ENCODE measurements at places on chromosomes 2 and 18.

DNA sequence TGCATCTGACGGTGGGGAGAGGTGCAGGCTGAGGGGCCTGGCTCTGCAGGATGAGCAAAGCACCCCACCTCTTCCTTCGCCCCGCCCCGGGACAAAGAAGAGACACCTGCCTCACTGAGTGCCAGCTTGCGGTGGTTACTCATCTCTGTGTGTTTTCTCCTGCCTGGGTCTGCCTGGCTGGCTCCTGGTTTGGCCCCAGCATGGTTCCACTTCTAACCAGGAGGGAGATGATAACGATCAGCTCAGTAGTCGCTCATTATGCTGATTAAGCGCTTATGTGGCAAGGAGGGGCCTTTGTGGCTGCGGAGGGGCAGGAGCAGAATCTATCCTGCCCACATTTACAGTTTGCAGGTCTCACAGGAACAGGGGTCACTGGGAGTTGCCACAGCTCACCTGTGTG is 68.7 kb upstream of the EDAR start:
- no peak for DNase-seq

DNA sequence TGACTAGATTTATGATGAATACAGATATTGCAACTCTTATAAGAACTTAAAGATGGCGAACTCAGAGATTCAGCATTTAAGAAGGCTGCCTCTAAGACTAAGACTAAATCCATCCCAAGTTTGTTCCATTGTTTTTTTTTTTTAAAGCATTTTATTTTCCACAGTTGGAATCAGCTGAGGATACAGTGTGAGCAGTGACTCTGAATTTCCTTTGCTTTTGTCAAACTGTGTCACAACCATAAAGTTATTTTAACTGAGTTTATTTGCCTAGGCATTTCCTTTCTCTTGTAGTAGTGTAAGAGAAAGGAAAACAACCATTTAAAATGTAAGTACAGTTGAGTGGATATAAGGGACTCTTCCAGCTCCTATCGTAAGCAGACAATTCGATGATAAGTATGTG is 63.9 kb downstream of the ZEB2 start:
- DNase-seq: no peak

DNA sequence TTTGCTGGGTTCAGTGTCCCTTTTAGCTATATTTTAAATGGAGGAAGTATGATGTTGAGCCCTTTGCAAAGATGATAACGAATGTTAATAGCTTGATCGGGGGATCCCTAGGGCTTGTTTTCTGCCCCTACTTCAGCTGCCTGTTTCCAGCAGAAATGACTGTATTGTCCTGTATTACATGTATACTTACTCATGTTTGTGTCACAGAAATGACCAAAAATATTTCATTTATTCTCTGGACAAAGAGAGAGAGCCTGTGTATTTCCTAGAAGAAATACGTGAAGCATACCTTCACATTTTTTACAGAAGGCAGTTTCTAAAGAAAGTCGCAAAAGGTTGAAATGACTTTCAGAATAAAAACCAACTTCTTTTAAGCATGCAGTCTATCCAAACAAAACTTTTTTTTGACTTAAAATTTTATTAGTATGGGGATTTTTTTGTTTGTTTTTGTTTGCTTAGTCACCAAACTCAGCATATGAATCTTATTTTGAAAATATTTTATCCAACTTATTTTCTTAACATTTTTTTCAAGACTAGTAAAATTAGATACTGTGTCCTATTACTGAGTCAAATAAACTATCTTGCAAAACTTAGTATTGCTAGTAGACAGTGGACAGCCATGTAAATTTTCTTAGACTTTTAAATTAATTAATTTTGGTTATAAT is 68.9 kb downstream of the PTRHD1 start:
- DNase-seq: no peak

DNA sequence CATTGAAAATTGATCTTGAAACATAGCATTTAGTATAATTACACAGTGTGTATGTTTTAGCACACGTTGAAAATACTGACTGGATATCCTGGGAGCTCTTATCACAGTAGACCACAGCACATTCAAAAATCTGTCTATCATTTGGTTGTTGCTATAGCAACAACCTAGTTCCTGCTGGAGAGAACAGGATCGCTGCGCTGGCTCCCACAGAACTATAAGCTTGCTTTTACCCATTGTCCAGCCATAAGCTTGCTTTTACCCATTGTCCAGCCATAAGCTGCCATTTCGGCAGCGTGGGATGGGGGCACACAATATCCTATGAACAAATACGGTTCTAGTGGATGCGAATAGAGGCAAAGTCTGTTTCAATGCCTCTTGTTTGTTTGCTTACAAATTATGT is 70.4 kb upstream of the ST6GAL2 start:
- DNase-seq: no peak
